ENCODE measurements at places on chromosomes 12 and 14.
A peak's percentile ranks its signal among the peaks of the same experiment; 100 is the strongest.

GRCh38 chr14:104509673-104510072 lies 69.9 kb upstream of the C14orf180 start:
- no peak for DNase-seq

DNA sequence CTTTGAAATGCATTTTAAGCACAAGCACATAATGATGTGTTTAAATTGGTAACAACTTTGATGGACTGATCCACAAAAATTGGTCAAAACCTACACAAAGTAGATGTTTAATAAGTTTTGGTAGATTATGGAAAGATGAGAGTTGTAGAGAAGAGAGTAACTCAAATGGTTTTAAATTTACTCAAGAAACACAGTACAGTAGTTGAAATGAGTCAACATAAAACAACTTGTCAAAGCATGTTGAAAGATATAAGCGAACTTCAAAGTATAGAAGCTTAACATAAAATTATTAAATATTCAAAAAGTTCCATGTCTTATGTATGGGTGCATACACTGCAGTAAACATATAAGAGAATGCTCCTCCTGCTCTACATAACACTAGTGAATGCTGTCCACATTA lies 49.4 kb downstream of the KITLG start:
- DNase-seq: no peak

- no peak for DNase-seq
Observed at GRCh38 chr12:81809829-81810595, 50.9 kb upstream of the PPFIA2 start.

- no peak for DNase-seq
Observed at GRCh38 chr12:132428936-132429601, 60.9 kb upstream of the FBRSL1 start.

DNA sequence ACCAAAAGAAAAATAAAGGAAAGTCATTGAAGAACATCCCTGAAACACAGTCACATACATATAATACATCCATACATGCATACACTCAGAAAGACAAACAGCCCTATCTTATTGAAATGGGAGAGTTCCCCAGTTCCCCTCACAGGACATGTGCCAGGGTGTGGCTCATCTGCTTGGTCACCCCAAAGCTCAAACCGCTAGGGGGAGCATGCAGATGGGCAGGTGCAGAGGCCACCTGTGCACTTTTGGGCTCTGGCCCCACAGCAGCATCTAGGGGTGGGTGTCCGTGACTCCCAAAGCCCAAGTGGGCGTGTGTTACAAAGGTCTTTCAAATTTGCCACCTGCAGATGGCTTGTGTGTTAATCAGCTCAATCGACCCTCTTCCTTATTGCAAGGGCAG lies 75.2 kb downstream of the CMAS start:
- DNase-seq: no peak

- no peak for DNase-seq
Observed at GRCh38 chr12:12003609-12004008, 67.1 kb upstream of the BCL2L14 start.

DNA sequence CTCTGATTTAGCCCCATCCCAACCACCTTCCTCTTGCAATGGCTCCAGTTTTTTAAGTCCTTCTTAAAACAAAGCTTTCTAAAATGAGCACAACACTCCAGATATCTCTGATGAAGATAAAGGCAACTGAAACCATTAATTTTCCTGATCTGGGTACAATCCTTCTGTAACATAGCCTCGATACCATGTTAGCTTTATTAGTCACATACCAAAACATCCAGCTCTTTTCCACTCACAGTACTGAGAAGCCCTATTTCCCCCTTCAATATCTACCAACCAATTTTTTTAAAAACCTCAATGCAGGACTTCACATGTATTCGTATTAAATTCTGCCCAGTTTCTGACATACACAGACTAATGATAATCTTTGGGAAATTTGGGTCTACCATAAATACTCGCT lies 105.9 kb downstream of the MED13L start:
- no peak for DNase-seq

GRCh38 chr12:78494911-78495310 lies 369.7 kb upstream of the SYT1 start:
- no peak for DNase-seq

DNA sequence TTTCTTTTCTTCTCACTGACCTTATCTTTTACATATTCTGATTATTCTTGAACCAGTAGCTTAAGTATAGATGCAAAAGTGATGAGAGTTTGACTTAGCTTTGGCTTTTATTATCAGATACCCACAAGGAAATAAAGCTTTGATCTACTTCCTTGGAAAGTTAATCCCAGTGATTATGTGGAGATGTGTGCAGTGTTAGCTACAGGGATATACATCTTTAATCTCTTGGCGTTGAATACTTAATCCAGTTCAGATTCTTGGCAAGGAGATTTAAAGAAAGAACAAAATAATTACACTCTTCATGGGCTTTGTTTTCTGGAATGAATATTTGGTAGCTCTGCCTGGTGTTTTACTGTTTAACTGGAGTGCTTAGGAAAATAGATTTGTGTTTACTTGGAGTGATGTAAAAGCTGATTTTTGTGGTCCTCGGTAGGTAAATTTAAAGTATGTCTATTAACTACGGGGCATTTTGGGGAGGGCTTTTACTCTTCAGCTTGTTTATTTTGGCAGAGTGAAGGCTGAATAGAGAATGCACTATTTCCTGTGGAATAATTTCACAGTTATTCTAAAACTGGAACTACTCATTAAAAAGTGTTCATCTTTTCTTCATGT lies 150.1 kb upstream of the LRIG3 start:
- no peak for DNase-seq

- DNase-seq: no peak
Observed at GRCh38 chr14:99192028-99192621, 79.9 kb downstream of the BCL11B start.

DNA sequence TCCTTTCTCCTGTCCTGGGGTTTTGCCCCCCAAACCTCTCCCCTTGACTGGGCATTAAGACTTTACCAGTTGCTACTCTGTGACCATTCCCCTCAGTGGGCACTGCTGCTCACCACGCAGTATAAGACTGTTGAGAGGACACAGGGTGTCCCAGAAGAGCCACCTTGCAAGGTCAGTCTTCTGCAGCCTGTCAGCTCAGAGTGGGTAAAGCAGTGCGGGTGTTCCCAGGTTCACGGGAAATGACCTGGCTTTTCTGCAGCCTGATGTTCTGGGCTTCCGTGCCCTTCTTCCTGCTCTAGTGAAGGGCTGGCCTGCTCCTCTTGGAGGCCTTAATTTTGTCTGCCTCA lies 34.2 kb downstream of the KCNA1 start:
- DNase-seq: no peak

DNA sequence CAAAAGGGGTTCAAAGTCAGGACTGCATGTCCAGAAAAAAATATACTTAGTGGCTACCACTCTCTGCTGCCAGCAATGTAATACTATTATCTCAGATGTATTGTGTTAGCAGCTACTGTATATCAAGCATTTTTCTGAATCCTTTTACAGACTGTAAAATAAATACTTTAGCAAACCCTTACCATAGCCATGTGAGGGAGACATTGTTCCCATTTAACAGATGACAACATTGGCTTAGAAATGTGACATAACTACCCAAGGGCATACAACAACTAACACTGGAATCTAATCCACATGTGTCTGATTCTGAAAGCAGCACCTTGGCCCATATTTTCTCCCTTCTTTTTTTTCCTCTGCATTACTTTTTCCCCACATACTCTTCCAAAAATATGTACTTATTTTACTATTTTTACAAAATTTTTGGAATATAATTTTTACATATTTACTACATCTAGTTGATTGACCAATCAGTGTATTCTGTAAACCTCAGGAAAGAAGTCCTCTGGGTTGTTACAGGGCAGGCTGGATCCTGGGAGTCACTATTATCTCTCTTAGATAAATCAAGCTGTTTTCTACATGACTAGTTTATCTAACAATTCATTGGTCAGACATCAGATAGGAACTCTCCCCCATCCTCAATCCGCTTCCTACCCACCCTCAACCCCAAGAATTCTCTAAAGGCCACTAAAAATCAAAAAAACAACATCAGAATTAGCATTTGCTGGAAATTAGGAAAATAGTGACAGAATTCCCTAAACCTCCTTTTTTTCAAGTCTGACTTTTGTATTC lies 154.1 kb downstream of the BTG1 start:
- no peak for DNase-seq

DNA sequence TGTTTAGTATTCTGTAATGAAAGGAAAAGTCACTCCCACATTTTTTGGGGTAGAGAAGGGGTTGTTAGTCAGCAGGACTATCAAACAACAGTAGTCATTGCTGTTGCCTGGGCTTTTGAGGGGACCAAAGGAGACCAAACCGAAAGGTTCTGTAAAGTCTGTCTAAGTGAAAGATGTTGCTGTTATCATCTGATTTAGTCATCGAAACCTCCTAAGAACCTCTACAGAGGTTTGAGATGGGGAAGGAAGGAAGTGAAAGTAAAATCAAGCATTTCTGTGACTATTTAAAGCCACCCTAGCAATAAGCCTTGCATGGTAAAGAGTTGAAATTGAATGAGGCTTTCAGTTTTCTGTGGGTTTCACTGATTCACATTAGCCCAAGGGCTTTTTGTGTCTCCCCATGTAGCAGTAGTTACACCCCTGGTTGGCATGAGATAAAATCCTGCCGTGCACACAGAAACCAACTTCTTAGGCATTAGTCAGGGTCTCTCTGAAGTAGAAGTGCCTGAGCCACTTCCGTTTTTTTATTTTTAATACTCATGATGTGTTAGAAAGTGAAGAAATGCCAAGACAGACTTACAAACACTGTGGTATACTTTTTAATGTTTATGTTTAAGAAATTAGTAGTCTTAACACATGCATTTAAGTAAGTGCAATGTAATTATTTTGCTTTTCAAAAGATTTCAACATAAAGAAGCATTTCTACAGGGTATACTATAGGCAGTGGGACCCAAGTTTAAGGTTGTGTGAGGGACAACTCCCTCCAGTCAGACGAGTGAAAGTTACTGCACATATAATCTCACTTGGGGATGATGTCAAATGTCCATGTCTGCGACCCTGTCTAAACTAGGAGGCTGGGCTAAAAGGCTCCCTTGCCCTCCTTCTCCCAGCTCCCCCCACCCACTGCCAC lies 50.4 kb downstream of the DYRK2 start:
- DNase-seq: no peak

GRCh38 chr12:131097202-131098177 lies 143.8 kb downstream of the ADGRD1 start:
- peak; percentile 51 for DNase-seq

DNA sequence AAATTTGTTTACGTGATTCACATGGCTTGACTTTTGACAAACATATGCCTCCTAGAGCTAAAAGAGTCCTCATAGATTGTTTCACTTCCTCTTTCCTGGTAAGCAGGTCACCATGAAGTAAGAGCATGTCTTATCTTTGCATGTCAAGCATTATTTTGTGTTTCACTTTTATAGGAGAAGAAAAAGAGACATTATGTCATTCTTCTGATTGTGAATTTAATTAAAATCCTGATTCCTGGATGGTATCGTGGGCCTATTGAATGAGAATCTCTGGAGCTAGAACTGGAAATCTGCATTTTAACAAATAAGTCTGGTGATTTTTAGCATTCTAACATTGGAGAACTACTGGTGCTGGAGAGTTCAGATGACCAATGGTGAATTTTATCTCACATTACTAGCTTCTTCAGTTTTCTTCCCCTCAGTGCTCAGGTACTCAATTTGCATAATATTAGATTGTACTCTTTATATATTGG lies 218.6 kb upstream of the ATP2B1 start:
- DNase-seq: no peak

- no peak for DNase-seq
Observed at GRCh38 chr12:43289426-43289801, 262.6 kb downstream of the ADAMTS20 start.

GRCh38 chr14:99707921-99708320 lies 23.8 kb downstream of the CYP46A1 start:
- no peak for DNase-seq
